Neural crest cell (in vitro differentiated cells): ENCODE measurements at places on chromosomes 7 and 10.

DNA sequence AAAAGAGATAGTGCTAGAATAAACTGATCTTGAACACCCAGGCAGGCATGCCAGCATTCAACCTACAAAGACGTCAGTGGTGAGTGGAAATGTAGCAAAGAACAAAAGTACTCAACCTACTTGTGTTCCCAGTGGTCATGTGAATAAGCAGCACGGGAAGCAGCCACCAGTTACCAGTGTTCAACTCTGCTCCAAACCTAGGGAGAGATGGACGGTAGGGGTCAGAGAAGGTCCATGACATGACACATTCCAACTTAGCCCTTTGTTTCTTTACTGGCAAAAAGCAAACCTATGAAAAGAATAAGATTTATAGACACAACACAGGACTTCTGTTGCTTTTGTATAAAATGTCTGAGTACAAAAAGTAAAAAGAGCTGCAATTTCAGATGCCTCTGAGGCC lies 511.4 kb downstream of the XPNPEP1 start:
- DNase-seq: no peak

DNA sequence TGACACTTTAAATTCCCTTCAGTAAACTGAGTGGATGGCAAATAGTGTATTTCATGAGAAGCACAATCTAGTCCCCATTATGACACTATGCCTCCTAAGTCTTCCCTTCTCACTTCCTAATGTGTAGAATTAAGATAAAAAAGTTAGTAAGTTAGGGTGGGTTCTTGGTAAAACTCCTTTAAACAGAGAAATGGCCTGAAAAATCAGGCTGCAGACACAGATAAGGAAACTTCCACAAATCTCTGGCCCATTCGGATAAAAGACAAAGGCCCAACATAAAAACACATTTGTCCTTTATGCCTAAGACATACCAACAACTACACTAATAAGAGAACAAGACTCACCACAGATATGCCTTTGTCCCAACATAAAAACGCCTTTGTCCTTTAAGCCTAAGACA lies 21.5 kb downstream of the AKR1C8 start:
- no peak for DNase-seq

- no peak for DNase-seq
Observed at GRCh38 chr10:101859530-101859929, 15.9 kb upstream of the KCNIP2 start.

DNA sequence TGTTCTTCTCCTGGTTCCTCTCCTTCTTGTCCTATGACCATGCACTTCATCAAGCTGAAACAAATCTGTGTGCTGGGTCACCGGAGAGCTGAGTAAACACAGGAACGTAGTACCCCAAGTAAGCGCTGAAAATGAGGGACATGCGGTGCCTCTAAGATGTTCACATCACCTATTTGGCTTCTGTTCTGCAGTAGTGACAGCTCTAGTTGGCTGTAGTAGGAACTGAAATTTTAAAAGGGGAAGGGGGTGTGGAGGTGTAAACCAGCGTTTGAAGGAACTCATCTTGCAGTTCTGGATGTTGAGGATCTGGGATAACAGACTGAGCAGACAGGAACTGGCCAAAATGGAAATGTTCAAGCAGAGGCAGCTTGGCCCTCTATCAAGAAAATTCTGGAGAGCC lies 85.2 kb downstream of the WNT2 start:
- DNase-seq: no peak

DNA sequence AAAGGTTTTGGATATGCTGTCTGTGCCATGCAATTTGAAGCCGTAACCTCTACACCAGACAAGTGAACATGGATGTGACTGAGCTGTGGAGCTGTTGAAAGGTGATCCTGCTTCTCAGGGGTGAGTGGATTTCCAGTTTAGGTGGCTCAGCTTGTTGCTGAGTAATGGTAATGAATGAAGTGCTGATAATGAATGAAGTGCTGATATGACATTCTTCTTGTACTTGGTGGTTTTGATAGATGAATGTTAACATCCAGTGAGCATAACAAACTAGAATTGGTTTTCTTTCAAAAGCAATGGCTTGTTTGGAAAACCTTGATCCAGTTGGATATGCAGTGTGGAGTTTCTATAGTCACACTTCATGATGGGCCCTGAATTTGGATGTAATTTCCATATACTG lies 89.7 kb upstream of the FZD8 start:
- no peak for DNase-seq

- no peak for DNase-seq
Observed at GRCh38 chr7:93279541-93279940, 47.4 kb downstream of the VPS50 start.

GRCh38 chr10:11080564-11080984 lies 62.9 kb downstream of the CELF2 start:
- DNase-seq: no peak

DNA sequence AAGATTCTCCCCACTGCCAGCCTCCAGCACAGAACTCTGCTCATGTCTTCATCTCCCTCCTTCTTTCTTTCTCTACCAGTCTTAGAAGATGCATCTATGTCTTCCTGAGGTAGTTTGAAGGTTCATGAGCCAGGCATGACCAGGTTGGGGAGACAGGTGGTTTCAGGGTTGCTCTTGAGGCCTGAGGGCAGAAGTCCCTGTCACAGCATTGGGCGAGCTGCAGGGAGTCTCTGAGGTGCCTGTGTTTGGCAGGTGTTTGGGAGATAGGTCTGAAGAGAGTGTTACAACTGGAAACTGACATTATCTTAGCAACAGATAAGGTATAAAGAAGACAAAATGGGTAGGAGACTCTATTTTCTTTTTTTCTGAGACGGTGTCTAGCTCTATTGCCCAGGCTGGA lies 18.7 kb downstream of the PRSS2 start:
- DNase-seq: no peak

DNA sequence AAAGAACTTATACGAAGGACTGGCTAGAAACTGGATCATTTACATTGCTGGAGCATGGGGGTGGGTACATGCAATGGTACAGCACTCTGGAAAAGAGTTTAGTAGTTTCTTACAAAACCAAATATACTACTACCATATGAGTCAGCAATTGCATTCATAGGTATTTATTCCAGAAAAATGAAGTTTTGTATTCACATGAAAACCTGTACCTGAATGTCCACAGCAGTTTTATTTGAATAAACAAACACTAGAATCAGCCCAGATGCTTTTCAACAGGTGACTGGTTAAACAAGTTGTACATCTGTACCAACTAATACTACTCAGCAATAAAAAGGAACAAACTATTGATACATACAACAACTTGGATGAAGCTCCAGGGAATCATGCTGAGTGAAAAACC lies 3.4 kb downstream of the SCIN start:
- DNase-seq: no peak

GRCh38 chr7:68488341-68489060 lies 1109.8 kb upstream of the AUTS2 start:
- no peak for DNase-seq

- DNase-seq: no peak
Observed at GRCh38 chr10:123970207-123970926, 78.8 kb upstream of the CPXM2 start.

DNA sequence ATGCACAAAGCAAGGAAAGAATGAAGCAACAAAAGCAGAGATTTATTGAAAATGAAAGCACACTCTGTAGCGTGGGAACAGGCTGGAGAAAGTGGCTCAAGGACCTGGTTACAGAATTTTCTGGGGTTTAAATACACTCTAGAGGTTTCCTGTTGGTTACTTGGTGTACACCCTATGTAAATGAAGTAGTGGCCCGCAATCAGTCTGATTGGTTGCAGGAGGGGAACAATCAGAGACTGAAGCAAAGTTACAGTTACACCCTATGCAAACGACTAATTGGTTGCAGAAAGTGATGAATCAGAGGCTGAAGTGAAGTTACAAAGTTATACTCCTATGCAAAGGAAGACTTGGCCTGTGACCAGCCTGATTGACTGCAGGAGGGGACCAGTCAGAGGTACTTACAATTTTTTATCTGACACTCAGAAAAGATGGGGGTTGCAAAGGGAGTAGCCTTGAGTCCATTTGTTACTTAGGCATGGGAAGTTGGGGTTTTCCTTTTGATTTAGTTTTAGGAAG lies 3.6 kb upstream of the MTPN start:
- no peak for DNase-seq
